ENCODE measurements at places on chromosomes 11 and 22. TPM values are rescaled to one million over a fixed set of nuclear protein-coding genes. Genes with fewer than 3 reads are reported as not detected.

DNA sequence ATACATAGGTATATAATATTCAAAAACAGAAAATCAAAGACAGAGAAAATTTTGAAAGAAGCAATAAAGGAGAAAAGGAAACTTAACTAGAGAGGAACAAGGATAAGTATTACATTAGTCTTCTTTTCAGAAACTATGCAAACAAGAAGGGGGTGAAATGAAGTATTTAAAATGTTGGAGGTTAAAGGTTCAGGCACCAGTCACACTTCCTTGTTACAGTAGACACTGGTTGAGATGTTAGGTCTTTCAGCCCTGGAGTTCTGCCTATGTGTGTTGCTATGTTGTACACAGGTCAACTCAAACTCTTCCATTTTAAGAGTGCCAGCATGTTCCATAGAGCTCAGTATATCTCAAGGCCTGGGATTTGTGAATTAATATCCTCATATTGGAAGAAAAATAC is 6.0 kb upstream of the MS4A4A start:
- no peak for DNase-seq

GRCh38 chr11:102347462-102348370 is 702 bp downstream of the BIRC2 start:
- DNase-seq = no peak

- DNase-seq = no peak
Observed at GRCh38 chr11:33674035-33674814, 26.4 kb downstream of the C11orf91 start.

CCDC73 gene
- not detected for total RNA-seq

DNA sequence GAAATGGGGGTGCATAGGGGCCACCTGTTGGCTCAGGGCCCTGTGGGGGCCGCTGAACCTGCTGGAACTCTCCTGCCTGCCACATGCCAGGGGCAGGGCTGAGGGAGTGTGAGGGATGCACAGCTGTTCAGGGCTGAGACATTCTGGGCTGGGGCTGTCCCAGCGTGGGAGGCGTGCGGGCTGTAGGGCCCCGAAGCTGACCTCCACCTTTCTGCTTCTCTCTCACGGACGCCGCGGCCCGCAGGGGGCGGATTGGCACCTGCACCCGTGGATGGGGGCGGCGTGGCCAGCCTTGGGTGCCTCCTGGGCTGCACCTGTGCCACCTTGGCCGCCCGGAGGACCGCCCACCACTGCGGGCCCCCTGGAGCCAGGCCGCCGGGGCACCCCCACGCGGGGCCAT is 4.1 kb downstream of the CCDC188 start:
- no peak for DNase-seq

MMP12 gene
- total RNA-seq = not detected

DDI1 gene
- total RNA-seq = not detected

- DNase-seq = no peak
Observed at GRCh38 chr22:45966895-45967365, 10.0 kb downstream of the WNT7B start.

GRCh38 chr11:58786693-58787092 is 55.0 kb upstream of the GLYAT start:
- DNase-seq = no peak

CST6 gene
- total RNA-seq = not detected

GRCh38 chr11:69229511-69229910 is 64.4 kb upstream of the MYEOV start:
- no peak for DNase-seq

DNA sequence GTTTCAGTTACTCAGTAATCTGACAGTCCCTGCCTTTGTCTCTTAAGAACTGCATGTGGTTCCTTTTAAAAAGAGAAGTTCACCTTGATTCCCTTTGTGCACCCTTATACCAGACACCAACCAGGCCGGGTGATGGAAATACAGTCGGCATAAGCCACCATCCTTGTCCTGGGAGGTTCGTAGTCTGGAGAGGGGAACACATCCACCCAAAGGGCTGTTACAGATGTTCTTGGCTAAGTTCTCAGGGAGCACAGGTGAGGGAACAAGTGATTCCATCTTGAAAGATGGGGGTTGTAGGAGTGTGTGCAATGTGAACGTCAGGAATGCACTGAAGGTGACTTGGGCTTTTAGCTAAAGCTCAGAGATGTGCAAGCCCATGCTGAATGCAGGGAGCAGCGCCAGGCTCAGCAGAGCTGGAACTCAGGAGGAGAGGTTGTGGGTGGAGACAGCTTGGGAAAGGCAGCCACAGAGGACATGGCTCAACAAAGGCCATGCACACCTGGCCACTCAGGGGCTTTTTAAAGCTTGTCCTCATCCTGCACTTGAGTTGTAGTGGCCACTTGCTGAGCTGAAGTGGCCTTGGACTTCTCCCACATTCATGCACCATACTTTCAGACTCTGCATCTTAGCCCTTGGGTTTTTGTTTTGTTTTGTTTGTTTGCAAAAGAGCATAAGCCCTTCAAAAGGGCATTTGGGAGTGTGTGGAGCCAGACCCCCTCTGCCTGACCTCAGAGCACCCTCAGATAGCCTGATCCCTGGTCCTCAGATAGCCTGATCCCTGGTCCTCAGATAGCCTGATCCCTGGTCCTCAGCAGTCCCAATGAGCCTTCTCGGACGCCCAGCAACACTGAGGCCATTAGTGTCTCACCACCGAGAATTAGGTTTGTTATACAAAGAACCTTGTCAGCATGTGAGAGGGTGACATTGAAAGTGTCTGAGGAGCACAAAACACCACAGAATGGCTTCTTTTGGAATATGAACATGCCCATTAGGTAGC is 12.7 kb upstream of the TMA7B start:
- no peak for DNase-seq

OR2D2 gene
- total RNA-seq = not detected

Measured in left ventricle myocardium inferior (tissue), 1 donor.